ENCODE measurements at places on chromosomes 2 and 18.

- ATAC-seq: no peak
Observed at GRCh38 chr2:11175293-11175795, 20.1 kb downstream of the SLC66A3 start.

DNA sequence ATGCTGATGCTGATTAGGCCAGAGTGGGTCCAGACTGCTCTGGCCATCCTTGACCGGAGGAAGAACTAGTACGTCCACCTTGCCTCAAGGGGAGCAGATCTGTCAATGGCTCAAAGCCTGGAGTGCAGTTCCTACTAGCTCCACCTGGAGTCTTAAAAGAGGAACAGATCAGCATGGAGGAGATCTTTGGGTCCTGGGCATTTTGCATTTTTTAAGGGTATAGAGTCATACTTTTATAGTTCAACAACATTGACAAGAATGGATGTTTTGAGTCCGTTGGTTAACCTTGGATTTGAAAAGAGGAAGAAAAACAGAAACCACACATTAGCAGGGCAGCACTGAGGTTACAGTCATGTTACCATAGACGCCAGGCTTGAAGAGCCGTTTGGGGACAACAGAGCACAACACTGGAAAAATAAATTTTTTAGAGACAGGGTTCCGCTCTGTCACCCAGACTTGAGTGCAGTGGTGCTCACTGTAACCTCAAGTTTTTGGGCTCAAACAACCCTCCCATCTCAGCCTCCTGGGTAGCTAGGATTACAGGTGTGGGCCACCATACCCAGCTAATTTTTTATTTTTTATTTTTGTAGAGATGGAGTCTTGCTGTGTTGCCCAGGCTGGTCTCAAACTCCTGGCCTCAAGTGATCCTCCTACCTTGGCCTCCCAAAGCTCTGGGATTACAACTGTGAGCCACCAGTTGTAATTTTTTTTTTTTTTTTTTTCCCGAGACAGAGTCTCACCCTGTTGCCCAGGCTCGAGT lies 78.5 kb downstream of the PRKCE start:
- ATAC-seq: peak; percentile 59

DNA sequence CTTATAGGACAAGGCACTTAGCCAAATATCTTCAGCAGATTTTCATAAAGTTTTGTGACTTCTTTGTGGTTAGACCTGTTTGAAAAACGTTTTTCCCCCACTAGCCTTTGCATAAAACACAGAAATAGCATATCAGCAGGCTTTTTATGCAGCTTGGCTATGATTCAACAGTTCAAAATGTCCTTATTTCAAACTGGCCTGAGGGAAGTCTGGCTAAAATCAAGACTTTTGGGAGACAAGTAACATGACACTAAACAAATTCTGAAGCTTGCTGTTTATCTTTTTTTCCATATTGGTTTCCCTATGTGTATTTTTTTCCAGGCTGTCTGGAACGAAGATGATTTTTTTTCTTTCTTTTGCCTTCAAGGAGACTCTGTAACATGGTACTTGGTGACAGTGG lies 95.1 kb upstream of the L3MBTL4 start:
- no peak for ATAC-seq

DNA sequence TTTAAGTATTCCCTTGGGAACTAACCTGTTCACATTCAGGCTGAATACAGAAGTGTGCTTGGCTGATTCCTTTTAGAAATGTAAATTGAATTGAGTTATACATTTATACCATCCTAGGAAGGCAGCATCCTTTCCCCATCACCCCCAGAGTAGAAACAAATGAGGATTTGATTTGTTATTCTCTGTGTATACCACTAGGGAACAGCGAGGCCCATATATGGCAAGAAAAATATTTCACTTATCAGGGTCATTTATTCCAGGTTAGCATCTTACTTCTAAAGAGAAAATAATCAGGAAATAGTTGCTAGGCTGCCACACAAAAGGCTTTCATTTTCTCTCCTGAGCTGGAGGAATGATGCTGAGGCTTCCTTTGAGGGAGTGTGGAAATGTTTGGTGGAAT lies 516.9 kb downstream of the PIK3C3 start:
- no peak for ATAC-seq

DNA sequence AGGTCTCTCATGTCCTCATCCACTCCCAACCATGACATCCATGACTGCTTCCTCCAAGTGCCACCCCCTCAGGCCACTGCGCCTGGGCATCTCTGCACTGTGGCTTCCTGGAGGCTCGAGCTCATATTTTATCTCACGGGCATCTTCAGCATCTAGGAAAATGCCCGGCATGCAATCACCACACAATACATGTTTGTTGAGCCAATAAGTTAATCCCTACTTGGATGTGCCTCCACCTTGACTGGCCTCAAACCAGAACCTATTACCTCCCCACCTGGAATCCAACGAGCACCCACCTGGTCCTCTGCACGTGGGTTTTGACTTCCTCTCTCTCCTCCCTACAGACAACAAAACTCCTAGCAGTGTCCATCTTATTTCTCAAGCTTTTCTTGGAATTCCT lies 198.9 kb upstream of the REV1 start:
- no peak for ATAC-seq

DNA sequence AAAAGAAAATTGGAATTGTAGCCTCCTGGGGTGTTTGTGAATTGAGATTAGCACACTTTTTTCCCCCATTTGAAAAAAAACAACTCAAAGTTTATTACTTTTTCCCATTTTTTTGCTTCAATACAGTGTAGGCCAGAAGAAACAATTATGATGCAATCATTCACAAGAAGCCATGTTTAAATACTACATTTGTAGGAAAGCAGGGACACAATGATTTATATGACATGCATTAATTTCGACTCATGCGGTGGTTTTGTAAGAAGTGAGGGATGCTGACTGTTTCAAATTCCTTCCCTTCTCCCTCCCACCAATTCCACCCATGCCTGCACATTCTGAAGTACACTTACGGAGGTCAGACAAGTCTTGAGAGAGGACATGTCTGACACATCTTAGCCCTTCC lies 774.2 kb upstream of the FSHR start:
- no peak for ATAC-seq

DNA sequence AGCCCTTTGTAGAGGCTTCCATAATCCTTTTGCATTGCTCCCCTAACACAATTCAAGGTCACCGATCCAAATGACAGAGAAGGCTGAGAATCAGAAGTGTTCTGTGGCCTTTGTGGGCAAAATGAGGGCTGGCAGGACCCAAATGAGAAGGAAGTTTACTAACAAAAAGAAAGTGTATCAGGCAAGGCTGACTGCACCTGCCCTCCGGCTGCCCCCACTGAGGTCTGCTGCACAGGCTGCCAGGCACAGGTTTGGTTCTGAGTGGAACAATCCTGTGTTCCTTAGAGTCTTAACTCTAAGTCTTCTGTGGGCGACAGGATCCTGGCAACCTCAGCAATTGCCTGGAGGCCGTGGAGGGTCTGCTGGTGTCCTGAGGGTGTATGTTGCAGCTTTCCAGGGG lies 568.5 kb downstream of the CMPK2 start:
- no peak for ATAC-seq

- ATAC-seq: no peak
Observed at GRCh38 chr18:62571037-62571436, 48.2 kb downstream of the ZCCHC2 start.

All from esophagus mucosa (tissue), 1 donor.